ENCODE measurements at places on chromosomes 13 and 19. TPM values are rescaled to one million over a fixed set of nuclear protein-coding genes. Genes with fewer than 3 reads are reported as not detected.

PDE4A gene
- 5.4 TPM for polyA plus RNA-seq

ZNF610 gene
- 5.3 TPM for polyA plus RNA-seq

KBTBD7 gene
- 11.6 TPM for polyA plus RNA-seq

KASH5 gene
- 0.44 TPM for polyA plus RNA-seq

ZSCAN4 gene
- polyA plus RNA-seq: not detected
